Fibroblast of skin of left quadriceps (primary cell): ENCODE measurements at places on chromosomes 13 and 19.

- no peak for DNase-seq
These were observed 1091.8 kb downstream of the PCDH9 start for GRCh38 chr13:66138172-66138811.

- no peak for DNase-seq
These were observed 14.2 kb downstream of the C19orf81 start for GRCh38 chr19:50663482-50663790.

DNA sequence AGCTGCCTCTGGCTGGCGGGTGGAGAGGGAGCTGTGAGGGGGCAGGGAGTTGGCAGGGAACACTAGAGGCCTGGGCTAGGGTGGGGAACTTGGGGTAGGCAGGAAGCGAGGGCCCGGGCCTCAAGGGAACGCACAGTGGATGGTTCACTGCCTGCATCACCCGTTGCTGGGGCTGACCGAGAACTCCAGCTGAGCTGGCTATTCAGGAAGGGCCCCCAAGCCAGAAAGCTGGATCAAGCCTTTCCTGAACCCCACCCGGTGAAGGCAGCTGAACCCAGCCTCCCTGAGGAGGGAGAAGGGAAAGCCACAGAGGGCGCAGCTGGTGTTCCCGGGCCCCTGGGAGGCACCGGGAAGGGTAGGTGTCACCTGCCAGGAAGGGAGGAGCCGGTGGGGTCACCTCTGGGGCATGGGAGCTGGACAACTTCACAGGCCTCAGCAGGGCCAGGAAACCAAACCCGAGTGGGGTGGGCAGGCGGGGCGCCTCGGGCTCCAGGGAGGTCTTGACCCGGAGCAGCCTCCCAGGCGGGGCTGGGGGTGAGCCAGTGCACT, 13.9 kb downstream of the PALM start:
- DNase-seq, result no peak

DNA sequence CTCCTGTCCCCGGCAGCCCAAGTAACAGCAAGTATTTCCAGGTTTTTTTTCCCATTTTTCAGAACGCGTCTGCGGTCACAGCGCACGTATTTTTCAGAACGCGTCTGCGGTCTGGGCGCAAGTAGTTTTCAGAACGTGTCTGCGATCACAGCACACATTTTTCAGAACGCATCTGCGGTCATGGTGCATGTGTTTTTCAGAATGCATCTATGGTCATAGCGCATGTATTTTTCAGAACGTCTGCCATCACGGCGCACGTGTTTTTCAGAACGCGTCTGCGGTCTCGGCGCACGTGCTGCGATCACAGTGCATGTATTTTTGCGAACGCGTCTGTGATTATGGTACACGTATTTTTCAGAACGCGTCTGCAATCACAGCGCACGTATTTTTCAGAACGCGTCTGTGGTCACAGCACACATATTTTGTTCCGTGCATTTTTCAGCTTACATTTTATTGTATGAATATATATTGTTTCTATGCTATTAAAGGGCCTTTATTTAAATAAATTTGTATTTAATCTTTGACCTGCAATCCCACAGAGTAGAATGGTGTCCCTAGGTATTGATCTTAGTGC, 19.7 kb downstream of the ATP4B start:
- DNase-seq, result no peak

DNA sequence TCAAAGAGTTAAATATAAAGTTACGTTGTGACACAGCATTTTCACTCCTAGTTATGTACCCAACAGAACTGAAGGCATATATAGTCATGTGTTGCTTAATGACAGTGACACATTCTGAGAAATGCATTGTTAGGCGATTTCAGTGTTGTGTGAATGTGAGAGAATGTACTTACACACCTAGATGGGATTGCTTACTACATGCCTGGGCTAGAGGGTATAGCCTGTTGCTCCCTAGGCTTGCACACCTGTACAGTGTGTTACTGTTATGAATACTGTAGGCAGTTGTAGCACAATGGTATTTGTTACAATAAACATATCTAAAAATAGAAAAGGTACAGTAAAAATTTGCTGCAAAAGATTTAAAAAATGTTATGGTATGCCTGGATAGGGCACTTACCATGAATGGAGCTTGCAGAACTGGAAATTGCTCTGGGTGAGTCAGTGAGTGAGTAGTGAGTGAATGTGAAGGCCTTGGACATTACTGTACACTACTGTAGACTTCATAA, 89.2 kb downstream of the DHRS12 start:
- DNase-seq, result peak; percentile 35

DNA sequence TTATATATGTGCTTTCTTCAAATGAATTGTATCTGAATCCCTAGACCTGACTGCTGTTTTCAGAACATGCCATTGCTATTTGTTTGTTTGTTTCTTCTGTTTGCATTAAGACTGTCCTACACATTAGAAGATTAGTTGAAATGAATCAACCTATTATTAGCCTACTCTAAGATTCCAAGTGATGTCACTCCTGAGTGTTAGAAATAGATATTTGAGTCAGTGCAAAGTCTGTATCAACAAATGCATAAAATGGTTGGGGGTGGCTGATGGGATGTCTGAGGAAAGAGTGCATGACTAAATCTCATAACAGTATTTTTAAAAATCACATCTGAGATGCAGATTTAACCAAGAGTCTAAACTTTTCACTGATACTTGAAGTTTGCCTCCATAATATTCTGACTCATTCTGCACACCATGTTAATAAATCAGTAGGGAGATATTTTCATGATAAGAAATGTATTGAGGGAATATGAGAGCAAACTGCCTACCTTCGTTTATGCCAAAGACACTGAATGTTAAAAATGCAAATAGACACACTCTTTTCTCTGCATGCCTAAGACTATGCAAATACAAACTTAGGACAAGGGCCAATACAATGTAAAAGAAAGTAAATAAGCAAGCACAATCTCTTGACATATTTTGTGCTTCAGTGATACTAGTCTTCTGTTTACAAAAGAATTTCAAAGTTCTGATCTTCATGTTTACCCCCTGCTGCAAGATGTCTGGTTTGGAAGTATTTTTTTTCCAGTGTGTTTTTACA, 253.3 kb downstream of the LIG4 start:
- no peak for DNase-seq

DNA sequence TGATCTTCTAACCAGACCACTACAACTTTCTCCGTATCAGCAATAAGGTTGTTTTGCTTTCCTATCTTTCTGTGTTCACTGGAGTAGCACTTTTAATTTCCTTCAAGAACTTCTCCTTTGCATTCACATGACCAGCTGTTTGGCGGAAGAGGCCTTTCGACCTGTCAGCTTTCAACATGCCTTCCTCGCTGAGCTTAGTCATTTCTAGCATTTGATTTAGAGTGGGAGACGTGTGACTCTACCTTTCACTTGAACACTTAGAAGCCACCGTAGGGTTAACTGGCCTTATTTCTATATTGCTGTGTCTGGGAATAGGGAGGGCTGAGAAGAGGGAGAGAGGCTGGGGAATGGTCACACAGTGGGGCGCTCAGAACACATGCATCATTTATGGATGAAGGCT, 104.7 kb downstream of the TUBGCP3 start:
- no peak for DNase-seq

GRCh38 chr13:108752276-108752675, 122.9 kb downstream of the MYO16 start:
- DNase-seq, result no peak

- DNase-seq, result no peak
These were observed 1312.7 kb downstream of the SLITRK1 start for GRCh38 chr13:82569581-82569980.
